ENCODE measurements at places on chromosomes 13 and 19.

DNA sequence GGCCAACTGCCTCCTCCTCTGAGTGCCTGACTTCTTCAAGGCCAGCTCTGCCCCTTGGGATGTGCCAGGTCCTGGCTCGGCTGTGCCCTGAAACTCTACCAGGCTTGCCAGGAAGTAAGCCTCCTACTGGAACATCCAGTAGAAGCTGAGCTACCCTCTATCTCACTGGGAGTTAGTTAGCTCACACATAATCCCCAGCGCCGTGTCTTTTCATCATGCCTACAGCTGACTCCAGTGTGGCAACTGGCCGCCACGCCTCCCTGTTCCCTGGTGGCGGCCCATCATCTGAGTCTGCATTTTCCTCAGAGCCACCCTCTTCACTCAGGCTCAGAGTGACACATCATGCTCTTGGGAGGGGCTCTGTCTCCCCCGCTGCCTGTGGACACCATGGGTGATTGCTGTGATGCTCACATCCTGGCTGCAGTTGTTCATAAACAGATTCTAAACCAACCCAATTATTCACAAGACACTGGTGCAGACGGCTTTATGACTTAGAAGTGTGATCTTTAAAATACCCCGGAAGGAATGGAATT, 131.9 kb upstream of the IRS2 start:
- peak; percentile 70 for DNase-seq

DNA sequence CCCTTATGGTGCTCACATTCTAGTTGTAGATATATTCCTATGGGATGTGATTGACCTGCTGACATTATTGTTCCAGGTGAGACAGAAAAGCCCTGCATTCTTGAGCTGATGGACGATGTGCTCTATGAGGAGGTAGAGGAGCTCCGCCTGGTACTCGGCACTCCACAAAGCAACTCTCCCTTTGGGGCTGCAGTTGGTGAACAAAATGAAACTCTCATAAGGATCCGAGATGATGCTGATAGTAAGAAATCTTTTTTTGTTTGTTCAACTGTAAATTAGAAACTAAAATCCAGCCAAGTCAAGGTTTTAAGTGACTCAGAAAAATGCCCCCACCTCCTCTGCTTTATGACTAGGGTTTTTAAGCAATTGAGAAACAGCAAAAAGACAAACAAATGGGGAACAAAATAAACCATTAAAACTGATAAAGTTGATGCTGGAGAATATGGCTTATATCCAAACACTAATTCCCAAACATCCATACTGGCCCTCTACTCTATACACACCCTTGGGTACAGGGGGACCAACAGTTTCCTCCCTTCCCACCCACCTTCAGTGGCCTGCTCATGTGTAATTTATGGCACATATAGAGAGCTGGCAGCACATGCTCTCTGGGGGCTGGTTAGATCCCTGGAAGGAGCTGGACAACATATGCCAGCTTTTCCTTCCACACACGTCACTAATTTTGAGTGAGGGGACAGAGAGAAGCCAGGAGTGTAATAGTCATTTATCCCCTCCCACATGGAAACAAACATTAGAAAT, 139.6 kb downstream of the STOML3 start:
- no peak for DNase-seq

DNA sequence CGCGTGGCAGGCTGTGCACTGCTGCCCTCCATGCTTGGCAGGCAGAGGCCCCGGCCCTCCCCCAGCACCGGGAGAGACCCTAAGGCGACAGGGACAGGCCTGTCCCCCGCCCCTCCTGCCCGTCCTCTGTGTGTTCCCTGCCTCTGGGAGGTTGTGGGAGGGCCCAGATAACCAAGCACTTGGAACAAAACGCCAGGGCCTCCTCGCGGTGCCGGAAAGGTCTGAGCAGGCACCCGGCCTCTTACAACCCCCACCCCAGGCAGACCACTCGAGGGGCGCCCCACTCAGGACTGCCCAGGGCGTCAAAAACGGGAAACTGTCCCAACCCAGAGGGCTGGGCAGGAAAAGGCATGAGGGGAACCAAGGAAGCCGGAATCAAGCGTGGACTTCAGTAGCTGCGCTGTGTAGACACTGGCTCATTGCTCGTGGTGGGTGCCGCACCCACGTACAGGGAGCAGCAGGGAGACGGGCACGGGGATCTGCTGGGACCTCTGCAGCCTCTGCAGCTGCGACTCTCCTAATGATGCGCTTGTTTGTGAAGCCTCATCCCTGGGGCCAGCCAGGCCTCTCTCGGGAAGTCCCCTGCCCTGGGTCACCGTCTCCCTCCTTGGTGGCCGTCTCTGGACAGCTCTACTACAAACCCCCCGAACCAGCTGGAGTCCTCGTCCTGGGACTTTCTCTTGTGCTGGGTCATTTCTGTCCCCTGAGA, 20.0 kb downstream of the GNA11 start:
- no peak for DNase-seq

DNA sequence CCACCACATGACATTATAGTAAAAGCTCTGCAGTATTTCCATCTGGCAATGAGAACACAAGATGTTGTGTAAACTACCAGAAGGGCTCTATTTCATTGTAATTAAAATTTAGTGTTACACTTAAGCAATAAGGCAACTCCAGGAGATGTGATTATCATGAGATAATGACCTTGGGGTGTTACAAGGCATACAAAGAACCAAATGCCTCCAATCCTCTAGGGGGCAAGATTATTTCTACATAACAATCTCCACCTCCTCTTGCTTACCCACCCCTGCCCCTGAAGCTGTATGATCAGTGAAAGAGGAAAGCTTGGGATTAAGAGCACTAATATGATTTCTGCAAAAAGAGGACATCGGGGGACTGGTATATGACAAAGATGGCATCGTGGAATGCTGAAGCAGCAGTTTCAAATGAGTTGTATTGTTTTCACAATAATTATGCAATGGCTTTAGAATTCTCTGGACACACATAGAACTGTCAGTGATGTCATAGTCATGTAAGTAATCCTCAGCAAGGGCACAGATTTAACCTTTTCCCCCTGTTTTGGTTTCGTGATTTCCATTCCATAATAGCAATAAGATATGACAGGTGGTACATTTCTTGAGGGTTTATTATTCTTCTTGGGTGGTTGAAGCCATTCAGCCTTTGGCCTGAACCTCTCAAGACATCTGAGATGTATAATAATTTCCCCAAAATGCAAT, 295.3 kb downstream of the MZT1 start:
- DNase-seq, result no peak
